ENCODE measurements at places on chromosomes 6 and 20.

DNA sequence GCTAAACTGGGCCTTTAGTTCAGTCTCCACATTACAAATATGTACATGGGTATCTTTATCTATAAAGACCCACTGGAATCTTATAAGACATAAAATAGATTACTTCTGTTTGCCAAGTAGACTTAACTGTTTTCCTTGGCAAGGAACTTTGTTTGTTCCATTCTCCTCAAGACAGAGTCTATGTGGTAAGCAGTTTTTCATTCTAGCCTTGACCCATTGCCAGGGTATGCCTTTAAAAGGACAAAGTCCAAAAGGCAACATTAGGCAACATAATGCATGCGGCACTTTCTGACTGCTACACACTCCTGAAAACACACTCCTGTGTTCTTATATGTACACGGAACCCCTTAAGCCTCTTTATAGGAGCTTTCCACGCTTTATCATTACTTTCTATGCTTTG, 20.4 kb downstream of the VNN1 start:
- no peak for DNase-seq

DNA sequence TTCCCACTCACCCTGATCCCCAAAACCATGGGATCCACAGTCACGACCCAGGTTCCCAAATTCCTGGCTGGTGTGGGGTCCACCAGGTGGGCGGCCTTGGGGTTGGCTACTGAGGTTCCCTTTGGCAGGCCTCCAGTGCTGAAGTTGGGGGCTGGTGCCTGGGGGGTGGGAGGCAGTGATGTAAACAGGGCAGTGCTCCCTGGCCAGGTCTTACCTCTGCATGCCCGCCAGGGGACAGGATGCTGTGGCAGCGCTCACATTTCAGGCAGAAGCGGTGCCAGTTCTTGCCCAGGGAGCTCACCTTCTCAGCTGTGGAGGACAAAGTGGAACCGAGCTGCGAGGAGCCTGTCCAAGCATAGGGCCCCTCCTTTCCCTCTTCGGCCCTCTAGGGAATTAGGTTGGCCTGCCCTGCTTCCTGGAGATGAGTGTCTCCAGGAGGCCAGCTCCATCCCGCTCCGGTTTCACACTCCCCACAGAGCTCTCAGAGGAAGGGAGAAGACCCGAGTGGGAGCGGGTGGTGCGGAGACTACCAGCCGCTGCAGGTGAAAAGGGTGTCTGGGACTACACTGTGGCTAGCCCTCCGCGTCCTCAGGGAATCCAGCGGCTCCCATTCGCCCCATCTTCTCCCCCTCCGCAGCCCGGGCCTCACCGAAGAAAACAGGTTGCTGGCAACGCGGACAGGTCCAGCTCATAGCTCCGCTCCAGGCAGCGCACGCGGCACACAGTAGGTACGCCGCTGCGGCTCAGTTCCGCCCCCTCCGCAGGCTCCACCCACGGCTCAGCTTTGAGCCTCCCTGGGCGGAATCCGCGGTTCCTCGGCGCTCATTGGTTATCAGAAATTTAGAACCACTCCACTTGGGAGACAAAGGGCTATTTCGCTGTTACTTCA, at the start of gene CRIP3:
Gene CRIP3, minus strand, starts transcription at position 726 of the 889 bp plus-strand sequence. Its CDS starts 34 bp downstream, at position 692.
- DNase-seq: peak; percentile 55

DNA sequence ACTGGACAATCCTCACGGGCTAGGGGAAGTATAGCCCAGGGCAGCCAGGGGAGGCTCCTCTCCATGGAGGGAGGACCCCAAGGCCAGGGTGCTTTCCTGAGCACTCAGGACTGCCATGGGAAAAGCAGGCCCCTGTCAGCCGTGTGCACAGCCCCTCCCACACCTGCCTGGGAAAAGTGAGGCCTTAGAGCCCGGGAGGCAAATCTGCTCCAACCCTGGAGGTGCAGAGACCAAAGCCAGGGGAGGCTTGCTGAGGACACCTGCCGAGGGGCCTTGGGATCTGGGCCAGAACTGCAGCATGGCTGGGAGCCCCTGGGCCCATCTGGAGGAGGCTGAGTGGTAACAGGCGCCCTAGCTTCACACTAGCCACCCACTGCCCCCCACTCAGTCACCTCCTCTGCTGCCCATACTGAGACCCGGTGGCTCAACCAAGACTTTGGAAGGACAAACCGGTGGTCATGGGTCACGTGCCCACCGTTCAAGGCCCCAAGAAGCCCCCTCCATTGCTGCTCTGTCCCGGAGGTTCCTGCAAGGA, 55.2 kb downstream of the YTHDF1 start:
- no peak for DNase-seq

- DNase-seq: no peak
Observed at GRCh38 chr6:15194453-15194852, 51.4 kb upstream of the JARID2 start.

DNA sequence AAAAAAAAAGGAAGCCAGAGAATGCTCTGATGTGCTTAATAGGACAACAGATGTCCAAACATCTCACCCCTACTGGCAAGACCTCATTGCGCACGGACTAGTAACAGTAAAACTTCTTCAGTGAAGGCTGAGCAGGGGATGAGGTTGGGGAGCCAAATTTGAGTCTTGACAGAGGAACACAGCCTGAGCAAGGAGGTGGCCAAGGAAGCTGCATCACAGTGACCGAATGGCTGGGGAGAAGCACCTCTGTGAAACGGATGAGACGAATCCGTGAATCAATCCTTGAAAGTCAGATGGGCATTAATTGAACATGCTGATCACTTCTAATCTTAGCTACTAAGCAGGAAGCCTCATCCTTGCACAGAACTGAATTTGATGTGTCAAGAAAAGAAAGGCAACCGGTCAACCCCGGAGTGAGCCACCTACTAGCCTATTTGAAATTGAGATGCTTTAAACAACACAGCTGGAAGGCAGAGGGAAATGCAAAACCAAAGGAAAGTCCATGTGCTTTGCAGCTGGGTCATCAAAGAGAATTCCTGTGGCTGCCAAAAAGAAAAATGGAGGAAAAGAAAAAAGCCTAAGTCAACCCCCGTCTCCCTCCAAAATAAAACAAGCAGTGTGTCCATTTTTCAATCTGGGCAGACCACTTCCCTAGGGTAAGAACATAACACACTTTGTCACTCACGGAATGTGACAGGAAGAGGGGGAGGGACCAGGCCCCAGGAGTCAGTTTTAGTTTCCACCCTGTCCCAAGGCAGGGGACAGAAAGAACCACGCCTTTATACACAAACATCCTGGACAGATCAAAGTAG, 29.5 kb downstream of the PXDC1 start:
- DNase-seq: no peak

- DNase-seq: no peak
Observed at GRCh38 chr20:15241681-15242080, 904.3 kb upstream of the FLRT3 start.

- peak; percentile 9 for DNase-seq
Observed at GRCh38 chr6:136921936-136922684, at the start of gene SLC35D3. Gene SLC35D3, plus strand, starts transcription at chr6:136922301. Its CDS starts 128 bp downstream, at chr6:136922429.

GRCh38 chr6:144339859-144340452, 54.8 kb downstream of the UTRN start:
- no peak for DNase-seq

GRCh38 chr20:53972179-53972578, 98.2 kb downstream of the BCAS1 start:
- DNase-seq: no peak

GRCh38 chr20:61861054-61861841, 204.4 kb downstream of the TAF4 start:
- no peak for DNase-seq

Data from CD4-positive, alpha-beta T cell treated with Interleukin-12 subunit alpha and Interleukin-12 subunit beta, for 1 hour (primary cell).